ENCODE measurements at places on chromosomes 5 and 9.
A peak's percentile ranks its signal among the peaks of the same experiment; 100 is the strongest.

GRCh38 chr9:130104491-130105193, 50.9 kb downstream of the GPR107 start:
- DNase-seq = no peak

GRCh38 chr9:125460883-125461635, 199.4 kb downstream of the GAPVD1 start:
- DNase-seq = peak; percentile 95

DNA sequence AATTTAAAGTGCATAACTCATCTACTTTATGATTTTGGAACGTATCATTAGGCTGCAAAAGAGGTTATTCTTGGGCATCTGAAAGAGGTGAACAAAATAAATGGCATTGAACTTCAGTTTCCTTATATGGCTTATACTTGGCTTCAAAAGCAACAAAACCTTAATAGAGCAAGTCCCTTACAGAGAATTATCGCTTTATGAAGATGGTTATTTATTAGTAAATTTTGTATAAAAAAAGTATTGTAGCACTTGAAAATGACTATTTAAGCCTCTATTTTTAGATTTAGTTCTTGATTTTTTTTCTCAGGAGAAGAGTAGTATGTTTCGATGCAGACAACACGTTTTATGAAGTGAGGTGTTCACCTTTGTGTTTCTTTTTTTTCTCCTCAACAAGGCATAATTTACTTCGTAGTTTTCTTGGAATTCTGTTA, 2.0 kb downstream of the ERBIN start:
- no peak for DNase-seq

GRCh38 chr5:159163027-159163700, 46.2 kb downstream of the RNF145 start:
- peak; percentile 49 for DNase-seq

- DNase-seq = no peak
These were observed 12.2 kb downstream of the CAMK4 start for GRCh38 chr5:111236348-111236747.

DNA sequence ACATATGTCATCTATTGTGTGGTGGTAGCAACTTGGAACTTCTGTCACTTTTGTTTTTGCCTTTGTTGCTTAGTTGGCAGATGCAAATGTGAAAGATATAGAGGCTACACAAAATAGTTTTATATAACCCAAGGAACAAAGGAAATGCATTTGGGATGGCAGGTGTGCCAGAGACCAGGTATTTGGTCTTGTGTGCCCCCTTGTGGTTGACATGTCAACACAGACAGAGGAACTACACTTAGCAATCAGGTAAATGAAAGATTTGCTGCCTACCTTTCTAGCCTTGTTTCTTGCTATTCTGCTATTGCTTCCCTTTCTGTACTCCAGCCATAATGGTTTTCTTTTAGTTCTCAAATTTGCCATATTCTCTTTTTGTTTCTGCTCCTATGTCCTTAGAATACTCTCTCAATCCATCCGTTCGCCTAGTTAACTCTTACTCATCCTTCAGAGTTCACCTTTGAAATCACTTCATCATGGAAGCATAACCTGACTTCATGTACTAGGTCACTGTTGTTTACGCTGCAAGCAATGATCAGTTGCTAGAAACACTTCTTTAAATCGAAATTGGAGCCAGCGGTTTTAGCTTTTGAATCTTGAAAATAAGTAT, 119.5 kb downstream of the TRPM3 start:
- peak; percentile 9 for DNase-seq

DNA sequence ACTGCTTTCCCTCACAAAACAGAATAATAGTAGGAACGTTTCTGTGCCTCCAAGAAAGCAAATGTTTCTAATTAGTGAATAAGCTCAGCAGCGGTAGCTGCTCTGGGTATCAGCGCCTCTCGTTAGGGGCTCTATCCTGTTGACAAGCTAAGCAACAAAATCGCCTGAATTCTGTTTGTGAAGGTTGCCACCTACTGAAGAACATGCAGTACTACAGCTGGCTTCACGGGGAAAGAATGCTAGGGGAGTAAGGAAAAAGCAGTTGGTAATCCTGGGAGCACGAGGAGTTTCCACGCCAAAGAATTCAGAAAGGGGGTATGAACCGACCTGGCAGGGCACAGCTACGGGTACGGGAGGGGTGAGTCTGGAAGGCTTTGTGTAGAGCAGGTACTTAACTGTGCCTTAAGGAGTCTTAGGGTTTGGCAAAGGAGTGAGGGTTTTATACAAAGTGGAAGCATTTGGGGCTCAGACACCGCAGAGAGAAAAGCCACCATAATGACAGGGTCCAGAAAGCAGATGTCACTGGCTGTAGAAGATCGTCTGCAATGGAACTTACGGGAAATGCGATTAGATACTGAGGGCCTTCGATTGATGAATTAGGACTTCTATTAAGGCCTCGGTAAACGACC, 171.7 kb downstream of the TTC39B start:
- DNase-seq = peak; percentile 59

DNA sequence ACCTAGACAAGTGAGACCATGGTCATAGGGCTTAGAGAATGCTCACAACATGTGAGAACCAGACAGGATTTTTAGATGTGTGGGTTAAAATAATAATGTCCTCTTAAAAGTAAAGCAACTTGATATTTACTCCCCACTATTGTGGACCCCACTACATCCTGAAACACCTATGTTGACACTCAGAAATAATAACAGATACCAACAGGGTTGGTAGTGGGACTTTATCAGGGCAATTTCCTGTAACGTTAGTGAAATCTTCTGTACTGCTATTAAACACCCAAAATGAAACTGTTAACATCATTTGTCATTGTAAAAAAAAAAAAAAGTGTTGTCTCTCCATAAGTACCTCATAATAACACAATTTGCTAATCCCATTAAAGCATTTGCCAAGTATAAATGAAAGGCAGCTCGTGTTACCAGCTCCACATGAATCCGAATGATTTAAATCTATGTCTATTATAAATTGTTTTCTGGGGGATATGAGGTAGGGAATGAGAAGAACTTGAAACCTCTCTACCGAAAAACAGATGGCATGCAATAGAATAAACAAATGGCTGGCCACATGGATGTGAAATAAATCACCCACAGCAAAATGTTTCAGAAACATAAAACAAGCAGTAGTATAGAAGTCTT, 285.9 kb downstream of the ARHGEF28 start:
- no peak for DNase-seq

- DNase-seq = no peak
These were observed 77.7 kb downstream of the NIPSNAP3B start for GRCh38 chr9:104841601-104842141.

GRCh38 chr5:38585816-38586215, 29.4 kb upstream of the LIFR start:
- DNase-seq = no peak
